ENCODE measurements at places on chromosomes 5 and 9.

- no peak for DNase-seq
These were observed 166.7 kb downstream of the TTLL11 start for GRCh38 chr9:121926351-121926801.

GRCh38 chr5:1101961-1102713, 9.7 kb downstream of the SLC12A7 start:
- no peak for DNase-seq

- no peak for DNase-seq
These were observed 55.0 kb upstream of the CDH12 start for GRCh38 chr5:22908129-22908528.

- DNase-seq = no peak
These were observed 218.7 kb upstream of the TRIM32 start for GRCh38 chr9:116468369-116468768.

DNA sequence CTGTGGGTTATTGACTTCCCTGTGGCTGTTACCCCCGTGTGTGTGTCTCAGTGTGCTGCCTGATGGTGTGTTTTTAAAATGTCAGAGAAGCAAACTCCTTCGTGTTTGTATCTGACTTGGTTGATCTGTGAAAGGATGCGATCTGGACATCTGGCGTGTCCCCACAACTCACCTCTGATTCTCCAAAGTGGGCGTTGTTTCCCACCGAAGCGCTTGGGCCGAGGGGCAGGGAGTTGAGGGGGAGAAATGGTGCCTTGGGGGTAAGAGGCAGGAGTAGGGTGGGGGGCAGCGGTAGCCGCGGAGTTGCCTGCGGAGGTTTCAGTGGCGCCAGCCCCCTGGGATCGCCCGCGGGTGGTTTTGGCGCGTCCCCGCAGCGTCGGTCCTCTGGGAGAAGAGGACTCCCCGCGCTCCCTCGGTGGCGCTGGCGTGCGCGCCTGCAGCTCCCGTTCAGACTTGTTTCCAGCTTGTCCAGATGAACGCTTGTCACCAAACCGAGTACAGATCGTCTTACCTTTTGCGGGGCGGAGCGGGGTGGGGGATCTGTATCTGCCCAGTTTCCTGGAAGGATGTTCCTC, 1.1 kb downstream of the MAST4 start:
- DNase-seq = no peak

DNA sequence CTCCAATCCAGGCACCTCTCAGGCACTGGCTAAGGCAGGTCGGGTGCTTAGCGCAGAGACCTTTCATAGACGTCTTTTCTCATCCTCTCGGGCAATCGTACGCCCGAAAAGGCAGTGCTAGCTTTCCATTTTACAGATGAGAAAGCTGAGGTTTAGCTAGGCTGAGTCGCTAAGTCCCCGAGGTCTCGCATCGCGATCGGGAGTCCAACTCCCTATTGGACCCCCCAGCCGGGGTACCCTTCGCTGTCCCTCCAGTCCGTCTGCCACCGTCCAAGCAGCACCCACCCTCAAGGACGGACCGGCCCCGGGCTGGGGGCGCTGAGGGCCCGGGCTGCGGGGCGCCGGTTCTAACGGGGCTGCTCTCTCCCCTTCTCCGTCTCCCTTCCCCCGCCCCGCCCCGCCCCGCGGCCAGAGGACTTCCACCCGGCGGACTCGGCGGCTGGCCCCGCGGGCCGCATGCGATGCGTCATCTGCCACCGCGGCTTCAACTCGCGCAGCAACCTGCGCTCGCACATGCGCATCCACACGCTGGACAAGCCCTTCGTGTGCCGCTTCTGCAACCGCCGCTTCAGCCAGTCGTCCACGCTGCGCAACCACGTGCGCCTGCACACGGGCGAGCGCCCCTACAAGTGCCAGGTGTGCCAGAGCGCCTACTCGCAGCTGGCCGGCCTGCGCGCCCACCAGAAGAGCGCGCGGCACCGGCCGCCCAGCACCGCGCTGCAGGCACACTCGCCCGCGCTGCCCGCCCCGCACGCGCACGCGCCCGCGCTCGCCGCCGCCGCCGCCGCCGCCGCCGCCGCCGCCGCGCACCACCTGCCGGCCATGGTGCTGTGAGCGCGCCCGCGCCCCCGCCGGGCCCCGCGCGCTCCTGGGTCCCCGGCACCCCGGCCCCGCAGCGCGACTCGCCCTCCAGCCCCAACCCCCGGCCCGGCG, 12.5 kb upstream of the EXOSC2 start:
- peak; percentile 56 for DNase-seq

DNA sequence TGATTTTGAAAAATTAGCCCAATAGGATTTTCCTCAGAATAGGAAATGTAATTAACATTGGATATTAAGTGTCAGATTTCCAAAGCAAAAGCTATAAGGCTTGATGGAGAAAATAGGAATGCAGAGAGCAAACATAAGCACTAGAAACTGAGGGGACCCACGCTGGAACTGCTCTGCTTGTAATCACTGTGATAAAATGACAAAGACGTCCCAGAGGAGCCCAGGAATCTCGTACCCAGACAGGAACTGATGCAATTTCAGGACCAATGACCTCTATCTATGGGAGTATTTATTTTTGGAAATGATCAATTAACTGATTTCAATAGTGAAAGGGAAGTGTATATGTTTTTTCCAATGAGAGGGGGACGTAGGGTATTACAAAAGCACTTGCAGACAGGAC, 714.5 kb upstream of the WWC1 start:
- no peak for DNase-seq

GRCh38 chr5:136563489-136563888, 198.1 kb upstream of the TRPC7 start:
- peak; percentile 29 for DNase-seq

- DNase-seq = peak; percentile 61
These were observed at the start of gene CCDC69 for GRCh38 chr5:151223447-151224264. Gene CCDC69, minus strand, starts transcription at chr5:151224092. Its CDS starts 122 bp downstream, at chr5:151223970.

GRCh38 chr5:143653256-143653655, 158.7 kb upstream of the HMHB1 start:
- no peak for DNase-seq

DNA sequence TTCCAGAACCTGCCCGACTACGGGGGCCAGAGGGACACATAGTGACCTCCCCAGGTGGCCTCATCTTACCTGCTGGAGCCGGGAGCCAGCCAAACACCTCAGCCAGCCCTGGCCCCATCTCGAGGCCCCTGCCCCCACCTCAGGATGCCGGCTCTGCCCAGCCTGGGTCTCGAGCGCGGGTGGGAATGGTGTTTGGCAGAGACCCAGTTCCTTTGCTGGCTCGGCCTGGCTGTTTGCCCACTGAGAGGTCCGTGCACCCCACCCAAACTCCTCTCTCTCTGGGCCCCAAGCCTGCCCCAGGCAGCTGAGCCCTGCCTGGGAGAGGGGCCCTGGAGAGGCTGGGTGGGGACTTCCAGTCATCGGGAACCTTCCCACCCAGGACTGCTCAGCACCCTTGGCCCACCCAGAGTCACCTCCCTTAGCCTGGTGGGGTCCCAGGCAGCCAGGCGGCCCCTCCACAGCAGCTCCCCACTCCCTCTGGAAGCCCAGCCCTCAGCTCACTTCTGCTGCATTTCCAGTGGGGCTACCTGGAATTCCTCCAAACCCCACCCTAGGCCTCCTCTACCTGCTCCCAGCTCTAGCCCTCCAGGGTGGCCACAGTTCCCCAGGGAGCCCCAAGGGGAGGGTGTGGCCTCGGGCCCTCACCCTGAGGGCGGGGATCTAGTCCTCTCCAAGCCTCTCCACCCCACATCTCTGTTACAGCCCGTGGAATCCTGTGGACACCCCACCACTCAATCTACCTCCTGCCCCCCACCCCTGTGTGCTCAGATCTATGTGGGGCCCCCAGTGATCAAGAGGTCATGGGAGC, 42.4 kb upstream of the UBAC1 start:
- no peak for DNase-seq

DNA sequence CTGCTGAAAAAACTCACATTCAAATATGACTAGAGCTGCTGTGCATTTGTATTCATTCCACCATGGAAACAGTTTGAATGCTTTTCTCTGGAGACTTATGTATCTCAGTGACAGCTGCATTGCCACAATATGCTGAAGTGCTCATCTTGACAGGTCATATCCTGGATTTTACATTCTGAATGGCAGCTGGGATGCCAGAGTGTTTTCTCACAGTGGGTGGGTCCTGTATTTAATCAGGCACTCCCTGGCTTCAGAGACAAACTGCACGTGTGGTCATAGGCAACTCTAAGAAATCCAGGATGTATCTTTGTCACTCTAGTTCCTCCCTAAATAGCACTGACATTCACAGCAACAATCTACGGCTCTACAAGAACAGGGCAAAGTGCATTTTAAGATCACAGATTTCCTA, 75.6 kb downstream of the ST8SIA4 start:
- no peak for DNase-seq

- no peak for DNase-seq
These were observed 90.8 kb downstream of the PLPPR1 start for GRCh38 chr9:101119206-101119819.
